Kasumi-1 (cell line): ENCODE measurements at places on chromosomes 13 and 19.
A peak's percentile ranks its signal among the peaks of the same experiment; 100 is the strongest.

GRCh38 chr19:39631178-39631577, 24.5 kb upstream of the LGALS16 start:
- DNase-seq, result no peak

DNA sequence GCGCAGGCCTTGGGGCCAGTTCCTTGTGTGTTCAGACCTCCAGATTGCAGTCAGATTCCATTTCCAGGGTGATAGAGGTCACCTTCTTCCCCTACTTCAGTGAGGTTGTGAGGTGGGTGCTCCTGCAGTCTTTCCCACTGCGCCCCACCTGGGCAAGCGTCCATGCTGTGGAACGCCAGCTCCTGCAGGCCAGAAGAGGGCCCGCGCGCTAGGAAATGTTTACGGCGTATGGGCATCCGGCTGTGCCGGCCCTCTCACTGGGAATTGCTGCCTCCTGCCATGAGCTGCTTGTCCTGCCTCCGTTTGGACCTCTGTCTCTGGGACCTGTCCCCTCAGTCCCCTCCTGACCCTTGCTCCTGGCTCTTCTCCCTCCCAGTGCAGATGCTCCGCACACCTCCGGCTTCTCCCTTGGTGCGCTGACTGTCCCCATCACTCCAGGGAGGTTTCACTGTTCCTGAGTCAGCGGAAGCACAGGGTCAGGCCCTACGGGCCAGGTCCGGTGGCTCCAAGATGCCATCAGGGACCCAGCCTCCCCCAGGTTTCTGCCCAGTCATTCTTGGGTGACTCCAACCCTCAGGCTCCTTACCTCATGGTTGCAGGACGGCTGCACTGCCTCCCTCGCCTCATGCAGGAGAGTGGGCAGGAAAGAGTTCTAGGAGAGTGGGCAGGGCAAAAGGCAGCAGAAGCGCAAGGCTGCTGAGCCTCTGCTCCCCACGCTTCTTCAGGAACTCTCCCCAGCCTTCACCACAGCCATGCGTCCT, 56.6 kb downstream of the SMARCA4 start:
- no peak for DNase-seq

DNA sequence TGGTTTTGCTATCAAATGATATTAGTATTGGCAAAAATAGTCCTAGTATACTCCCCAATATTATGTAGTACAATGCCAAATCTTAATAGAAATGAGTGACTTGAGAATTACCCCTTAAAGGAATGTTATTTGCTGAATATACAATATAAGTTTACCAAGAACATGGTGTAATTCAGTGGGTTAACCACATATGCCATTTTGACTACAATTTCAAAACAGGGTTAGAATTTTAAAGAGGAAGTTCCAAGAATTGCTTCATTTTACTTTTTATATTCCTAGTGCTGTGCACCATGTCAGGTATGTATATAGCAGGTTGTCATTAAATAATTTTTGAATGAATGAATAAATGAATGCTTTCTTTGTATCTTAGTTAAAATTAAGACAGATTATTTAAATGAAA, 66.3 kb downstream of the LMO7 start:
- DNase-seq, result peak; percentile 79

DNA sequence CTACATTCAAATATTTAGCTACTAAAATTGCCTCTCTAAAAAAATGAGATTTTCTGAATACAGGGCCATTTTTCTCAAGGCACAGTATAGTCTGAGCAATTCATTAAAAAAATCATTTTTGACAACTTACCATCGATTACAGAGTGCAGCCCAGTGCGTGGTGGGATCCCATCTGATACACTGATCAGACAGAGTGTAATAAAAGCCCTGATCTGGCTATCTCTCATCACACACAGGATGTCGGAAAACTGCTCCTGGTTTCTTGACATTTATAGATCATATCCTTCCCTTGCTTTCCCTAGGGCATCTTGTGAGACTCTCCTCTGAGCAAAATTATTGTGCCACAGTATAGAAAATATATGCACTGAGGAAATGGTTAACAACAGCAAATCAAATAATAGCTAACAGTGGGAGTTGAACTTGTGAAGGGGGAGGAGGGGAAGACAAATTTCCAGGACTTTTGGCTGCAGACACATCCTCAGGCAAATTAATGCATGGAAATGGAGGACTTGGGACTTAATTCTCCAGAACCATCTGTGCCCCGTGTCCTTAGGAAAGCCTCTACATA, 28.4 kb upstream of the CNMD start:
- no peak for DNase-seq

DNA sequence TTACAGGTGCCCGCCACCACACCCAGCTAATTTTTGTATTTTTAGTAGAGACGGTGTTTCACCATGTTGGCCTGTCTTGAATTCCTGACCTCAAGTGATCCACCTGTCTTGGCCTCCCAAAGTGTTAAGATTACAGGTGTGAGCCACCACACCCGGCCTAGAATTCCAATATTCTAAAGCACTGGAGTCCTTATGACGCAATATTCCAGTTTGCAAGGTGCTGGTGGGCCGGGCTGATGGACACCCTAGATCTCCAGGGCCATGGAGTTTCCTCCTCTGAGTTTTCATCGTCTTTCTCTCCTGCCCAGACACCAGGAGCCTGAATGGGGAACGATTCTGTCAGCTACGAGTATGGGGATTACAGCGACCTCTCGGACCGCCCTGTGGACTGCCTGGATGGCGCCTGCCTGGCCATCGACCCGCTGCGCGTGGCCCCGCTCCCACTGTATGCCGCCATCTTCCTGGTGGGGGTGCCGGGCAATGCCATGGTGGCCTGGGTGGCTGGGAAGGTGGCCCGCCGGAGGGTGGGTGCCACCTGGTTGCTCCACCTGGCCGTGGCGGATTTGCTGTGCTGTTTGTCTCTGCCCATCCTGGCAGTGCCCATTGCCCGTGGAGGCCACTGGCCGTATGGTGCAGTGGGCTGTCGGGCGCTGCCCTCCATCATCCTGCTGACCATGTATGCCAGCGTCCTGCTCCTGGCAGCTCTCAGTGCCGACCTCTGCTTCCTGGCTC, 8.5 kb upstream of the DHX34 start:
- DNase-seq, result no peak
